ENCODE measurements at places on chromosomes 12 and 14. TPM values are rescaled to one million over a fixed set of nuclear protein-coding genes. Genes with fewer than 3 reads are reported as not detected.

AKAP3 gene
- 1.8 TPM for total RNA-seq

RNASE2 gene
- 0.91 TPM for total RNA-seq

MIP gene
- total RNA-seq = not detected

DNA sequence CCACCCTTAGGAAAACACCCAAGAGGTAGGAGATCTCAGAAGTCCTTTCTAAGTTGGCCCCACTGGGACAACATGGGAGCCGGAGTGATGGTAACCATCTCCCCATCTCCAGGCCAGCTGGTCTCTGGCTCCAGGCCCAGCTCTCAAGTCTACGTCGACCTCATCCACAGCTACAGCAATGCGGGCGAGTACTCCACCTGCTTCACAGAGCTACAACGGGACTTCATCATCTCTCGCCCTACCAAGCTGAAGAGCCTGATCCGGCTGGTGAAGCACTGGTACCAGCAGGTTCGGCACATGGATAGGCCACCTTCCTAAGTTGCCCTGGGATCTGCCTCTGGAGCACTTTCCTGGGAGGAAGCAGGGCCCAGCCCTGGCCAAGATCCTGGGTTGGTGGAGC, 11.0 kb upstream of the OAS2 start:
- H3K4me1 ChIP-seq = no peaks in the 10 kb centered on the region
- DNase-seq = no peak
- H3K27me3 ChIP-seq = no peaks in the 10 kb centered on the region
- no peaks in the 10 kb centered on the region for H3K36me3 ChIP-seq

DNA sequence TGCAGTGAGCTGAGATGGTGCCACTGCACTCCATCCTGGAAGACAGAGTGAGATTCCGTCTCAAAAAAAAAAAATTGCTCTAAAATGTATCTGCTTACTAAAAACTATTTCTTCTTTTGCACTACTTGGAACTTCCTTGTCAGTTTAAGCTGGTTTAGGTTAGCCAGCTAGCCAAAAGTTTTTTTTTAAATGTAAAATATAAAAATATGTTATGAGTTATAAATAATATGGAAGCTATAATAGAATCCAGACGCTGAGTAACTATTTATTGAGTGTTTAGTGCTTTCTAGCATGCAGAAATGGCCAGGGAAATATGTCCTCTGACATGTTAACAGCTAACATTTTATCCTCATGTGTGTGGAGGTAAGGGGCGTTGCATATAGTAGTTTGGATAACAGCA, 85.6 kb downstream of the PLEKHA5 start:
- H3K4me1 ChIP-seq = no peaks in the 10 kb centered on the region
- H3K27ac ChIP-seq = no peak overlapping the region
- H3K36me3 ChIP-seq = no peaks in the 10 kb centered on the region
- H3K27me3 ChIP-seq = no peaks in the 10 kb centered on the region
- no peak overlapping the region for H3K4me3 ChIP-seq

- no peak overlapping the region for H3K27ac ChIP-seq
- H3K4me3 ChIP-seq = no peak overlapping the region
- no peak for DNase-seq
- H3K4me1 ChIP-seq = no peaks in the 10 kb centered on the region
These were observed 183.0 kb downstream of the SLC15A5 start for GRCh38 chr12:16094437-16094836.

DNA sequence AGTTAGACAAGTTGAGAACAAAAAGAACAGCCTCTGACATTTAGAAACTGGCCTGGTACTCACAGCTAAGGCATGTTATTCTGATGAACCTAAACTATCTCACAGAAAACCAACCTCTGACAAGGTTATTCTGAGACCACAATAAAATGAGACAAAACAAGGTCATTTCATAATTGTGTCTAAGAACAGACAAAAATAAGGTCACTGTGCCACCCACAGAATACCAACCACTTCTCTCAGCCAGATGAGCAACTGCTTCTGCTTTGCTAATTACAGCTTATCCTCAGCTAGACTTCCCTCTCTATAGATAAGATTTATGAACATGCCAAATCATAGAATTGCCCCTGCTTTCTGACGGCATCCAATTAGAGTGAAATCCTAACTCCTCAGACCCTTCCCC, 52.2 kb upstream of the CRACR2A start:
- H3K27me3 ChIP-seq = no peaks in the 10 kb centered on the region
- no peaks in the 10 kb centered on the region for H3K36me3 ChIP-seq
- H3K4me3 ChIP-seq = no peak overlapping the region
- H3K4me1 ChIP-seq = peaks cover 9% of the 10 kb centered on the region
- no peak overlapping the region for H3K27ac ChIP-seq

DNA sequence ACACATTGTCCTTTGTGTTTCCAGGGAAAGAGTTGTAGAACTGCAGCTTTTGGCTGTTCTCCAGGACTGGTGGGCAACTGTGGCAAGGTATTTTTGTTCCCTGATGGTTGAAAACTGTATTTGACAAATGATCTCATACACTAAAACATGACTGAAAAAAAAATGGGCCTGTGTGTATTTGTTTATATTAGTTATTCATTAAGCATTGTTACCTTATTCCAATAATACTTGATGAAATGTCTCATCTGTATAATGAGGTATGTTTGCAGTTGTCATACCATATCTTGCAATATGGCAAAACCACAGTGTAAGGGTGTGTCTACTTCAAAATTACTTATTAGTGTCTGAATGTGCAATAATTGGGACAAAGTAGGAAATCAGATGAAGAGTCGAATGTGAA, 479.4 kb upstream of the NOVA1 start:
- no peak overlapping the region for H3K27ac ChIP-seq
- H3K27me3 ChIP-seq = no peaks in the 10 kb centered on the region
- DNase-seq = no peak
- H3K4me1 ChIP-seq = no peaks in the 10 kb centered on the region
- H3K4me3 ChIP-seq = no peak overlapping the region
